SJCRH30 (cell line): ENCODE measurements at places on chromosomes 11 and 22.
A peak's percentile ranks its signal among the peaks of the same experiment; 100 is the strongest.

DNA sequence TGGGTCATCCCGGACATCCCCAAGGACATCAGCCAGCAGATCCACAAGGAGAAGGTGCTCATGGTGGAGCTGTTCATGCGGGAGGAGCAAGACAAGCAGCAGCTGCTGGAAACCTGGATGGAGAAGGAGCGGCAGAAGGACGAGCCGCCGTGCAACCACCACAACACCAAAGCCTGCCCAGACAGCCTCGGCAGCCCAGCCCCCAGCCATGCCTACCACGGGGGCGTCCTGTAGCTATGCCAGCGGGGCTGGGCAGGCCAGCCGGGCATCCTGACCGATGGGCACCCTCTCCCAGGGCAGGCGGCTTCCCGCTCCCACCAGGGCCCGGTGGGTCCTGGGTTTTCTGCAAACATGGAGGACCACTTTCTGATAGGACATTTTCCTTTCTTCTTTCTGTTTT lies 15.3 kb upstream of the FADD start:
- no peaks in the 10 kb centered on the region for H3K36me3 ChIP-seq
- H3K27ac ChIP-seq = no peak overlapping the region
- H3K27me3 ChIP-seq = no peaks in the 10 kb centered on the region
- DNase-seq = no peak
- no peaks in the 10 kb centered on the region for H3K4me1 ChIP-seq
- no peak overlapping the region for H3K4me3 ChIP-seq

- no peaks in the 10 kb centered on the region for H3K36me3 ChIP-seq
- no peak for DNase-seq
- no peak overlapping the region for H3K4me3 ChIP-seq
- peaks cover 20% of the 10 kb centered on the region; the same call in 1 of the 2 replicates for H3K27me3 ChIP-seq
Measured at GRCh38 chr11:134512061-134512460, 100.0 kb upstream of the B3GAT1 start.

GRCh38 chr11:130066338-130066737 lies 3.4 kb upstream of the APLP2 start:
- no peaks in the 10 kb centered on the region for H3K27me3 ChIP-seq
- H3K36me3 ChIP-seq = no peaks in the 10 kb centered on the region
- no peaks in the 10 kb centered on the region for H3K4me1 ChIP-seq
- no peak overlapping the region for H3K27ac ChIP-seq

DNA sequence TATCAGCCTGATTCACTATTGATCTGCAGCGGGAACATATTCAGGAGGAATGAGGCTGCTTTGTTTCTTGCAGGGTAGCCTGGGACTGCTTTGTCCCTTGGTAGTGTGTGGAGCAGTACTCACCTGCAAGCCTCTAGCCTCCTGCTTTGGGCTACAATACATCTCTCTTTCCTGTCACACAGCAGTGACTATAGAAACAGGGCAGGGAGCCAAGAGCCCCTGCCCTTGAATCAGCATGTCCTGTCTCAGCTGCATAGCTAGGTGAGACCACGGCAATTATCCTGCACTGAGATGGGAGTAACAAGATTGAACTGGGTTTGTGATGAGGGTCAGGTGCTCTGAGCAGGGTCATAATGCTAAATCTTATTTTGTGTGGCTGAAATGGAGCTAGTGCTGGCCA lies 191.9 kb downstream of the NELL1 start:
- no peak overlapping the region for H3K27ac ChIP-seq
- H3K27me3 ChIP-seq = no peaks in the 10 kb centered on the region
- H3K4me3 ChIP-seq = no peak overlapping the region

GRCh38 chr22:32557925-32558324 lies 83.3 kb downstream of the FBXO7 start:
- no peaks in the 10 kb centered on the region for H3K36me3 ChIP-seq
- H3K4me3 ChIP-seq = no peak overlapping the region
- H3K27ac ChIP-seq = peak overlapping the region; percentile 10; the same call in 1 of the 2 replicates
- peaks cover 55% of the 10 kb centered on the region for H3K4me1 ChIP-seq
- H3K27me3 ChIP-seq = no peaks in the 10 kb centered on the region

DNA sequence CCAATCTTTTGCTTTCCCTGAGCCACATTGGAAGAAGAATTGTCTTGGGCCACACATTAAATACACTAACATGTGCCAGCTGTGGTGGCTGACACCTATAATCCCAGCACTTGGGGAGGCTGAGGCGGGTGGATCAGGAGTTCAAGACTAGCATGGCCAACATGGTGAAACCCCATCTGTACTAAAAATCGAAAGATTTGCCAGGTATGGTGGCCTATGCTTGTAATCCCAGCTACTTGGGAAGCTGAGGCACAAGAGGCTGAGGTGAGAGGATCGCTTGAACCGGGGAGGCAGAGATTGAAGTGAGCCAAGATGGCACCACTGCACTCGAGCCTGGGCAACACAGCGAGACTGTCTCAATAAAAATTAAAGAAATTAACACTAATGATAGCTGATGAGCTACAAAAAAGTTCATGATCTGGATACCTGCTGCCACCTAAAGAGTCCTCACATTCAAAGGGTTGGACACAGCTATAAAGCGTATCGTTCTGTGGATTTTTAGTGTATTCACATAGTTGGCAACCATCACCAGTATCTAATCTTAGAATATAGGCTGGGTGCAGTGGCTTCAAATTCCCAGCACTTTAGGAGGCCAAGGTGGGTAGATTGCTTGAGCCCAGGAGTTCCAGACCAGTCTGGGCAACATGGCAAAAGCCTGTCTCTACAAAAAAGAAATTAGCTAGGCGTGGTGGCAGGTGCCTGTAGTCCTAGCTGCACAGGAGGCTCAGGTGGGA lies 3.4 kb upstream of the LDHC start:
- H3K27ac ChIP-seq = no peak overlapping the region
- no peaks in the 10 kb centered on the region for H3K27me3 ChIP-seq
- no peak for DNase-seq
- peaks cover 53% of the 10 kb centered on the region for H3K36me3 ChIP-seq
- no peaks in the 10 kb centered on the region for H3K4me1 ChIP-seq

GRCh38 chr11:2982214-2982613 lies 9.9 kb downstream of the NAP1L4 start:
- no peaks in the 10 kb centered on the region for H3K4me1 ChIP-seq
- H3K4me3 ChIP-seq = no peak overlapping the region

GRCh38 chr11:73246303-73246702 lies 25.8 kb upstream of the P2RY6 start:
- peaks cover 2% of the 10 kb centered on the region; the same call in 1 of the 2 replicates for H3K4me1 ChIP-seq
- H3K27me3 ChIP-seq = no peaks in the 10 kb centered on the region
- no peaks in the 10 kb centered on the region for H3K36me3 ChIP-seq
- no peak for DNase-seq

- 0 out of 2 replicates have a peak, but pooled peaks cover 2% of the 10 kb centered on the region for H3K36me3 ChIP-seq
- H3K27me3 ChIP-seq = no peaks in the 10 kb centered on the region
Measured at GRCh38 chr11:19244621-19245020, 3.9 kb upstream of the E2F8 start.

DNA sequence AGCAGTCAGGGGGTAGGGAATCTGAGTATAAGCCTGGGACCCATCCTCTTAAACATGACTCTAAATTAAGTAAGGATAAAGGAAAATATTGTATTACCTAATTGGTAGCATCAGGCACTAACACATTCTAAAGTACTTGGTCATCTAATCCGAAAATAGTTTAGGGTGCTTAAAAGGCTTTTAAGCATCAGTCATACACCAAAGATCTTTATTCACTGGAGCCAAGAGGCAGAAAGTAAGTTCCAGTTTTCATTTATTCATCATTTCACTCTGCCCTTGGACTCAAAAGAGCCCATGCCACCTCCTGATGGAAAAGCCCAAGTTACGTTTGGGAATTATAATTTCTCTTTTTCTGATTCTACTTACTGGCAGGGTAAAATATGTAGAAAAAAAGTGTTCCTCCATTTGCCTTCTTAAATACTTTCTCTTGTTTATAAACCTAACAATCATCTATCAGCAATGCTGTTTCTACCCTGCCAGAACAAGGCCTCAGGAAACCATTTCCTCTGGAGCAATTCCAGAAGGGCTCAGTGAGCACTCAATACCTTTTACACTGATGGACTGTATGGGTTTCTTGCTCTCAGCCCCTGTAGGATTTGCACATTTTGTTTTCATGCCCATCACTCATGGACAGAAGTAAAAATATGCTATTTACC lies 120.1 kb upstream of the SLC5A12 start:
- H3K4me3 ChIP-seq = no peak overlapping the region
- no peak for DNase-seq
- no peaks in the 10 kb centered on the region for H3K4me1 ChIP-seq
- no peaks in the 10 kb centered on the region for H3K27me3 ChIP-seq
- no peaks in the 10 kb centered on the region for H3K36me3 ChIP-seq
- no peak overlapping the region for H3K27ac ChIP-seq
